ENCODE measurements at places on chromosomes 6 and 20. TPM values are rescaled to one million over a fixed set of nuclear protein-coding genes. Genes with fewer than 3 reads are reported as not detected.

DNA sequence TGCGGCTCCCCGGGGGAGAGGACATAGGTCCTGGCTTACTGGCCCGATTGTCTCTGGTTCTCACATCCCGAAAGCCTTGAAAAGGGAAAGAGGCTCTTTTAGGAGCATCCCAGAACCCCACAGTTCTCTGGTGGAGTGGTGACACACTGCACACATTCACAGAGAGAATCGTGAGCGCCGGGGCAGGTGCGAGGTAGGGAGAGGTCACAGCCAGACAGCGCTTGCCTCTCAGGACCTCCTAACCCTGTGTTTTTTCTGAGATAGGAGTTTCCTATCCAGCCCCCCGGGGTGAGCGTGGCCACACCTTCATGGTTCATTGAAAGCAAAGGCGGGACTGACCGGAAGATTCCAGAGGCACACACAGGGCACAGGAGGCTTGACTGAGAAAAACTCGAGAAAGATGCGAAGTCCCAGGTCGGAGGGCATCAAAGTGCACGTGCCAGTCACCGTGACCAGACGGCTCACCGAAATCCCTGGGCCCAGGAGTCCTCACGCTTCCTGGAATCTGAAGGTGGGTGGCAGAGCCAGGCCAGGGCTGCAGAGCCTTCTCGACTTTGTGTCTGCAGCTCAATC is 46.5 kb upstream of the FRMD1 start:
- no peak overlapping the region for H3K4me3 ChIP-seq
- DNase-seq: no peak
- H3K4me1 ChIP-seq: no peaks in the 10 kb centered on the region
- no peaks in the 10 kb centered on the region for H3K36me3 ChIP-seq
- H3K27ac ChIP-seq: no peak overlapping the region

DNA sequence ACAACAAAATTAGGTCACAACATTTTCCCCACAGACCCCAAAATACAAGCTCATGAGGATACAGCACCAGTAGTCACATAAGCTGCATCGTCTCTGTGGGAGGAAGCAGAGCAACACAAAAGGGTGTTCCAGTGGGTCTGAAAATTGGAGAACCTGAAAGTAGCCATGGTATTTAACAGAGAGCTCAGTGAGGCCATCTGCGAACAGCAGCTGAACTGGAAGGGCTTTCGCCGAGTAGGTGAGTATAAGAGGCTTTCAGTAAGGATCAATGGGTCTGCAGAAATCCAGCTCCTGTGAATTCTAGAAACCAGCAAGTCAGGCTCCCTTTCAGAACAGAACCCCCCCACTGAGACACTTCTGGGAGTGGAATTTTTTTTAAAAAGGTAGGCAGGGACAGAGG is 120.0 kb upstream of the RREB1 start:
- no peak overlapping the region for H3K27ac ChIP-seq
- no peaks in the 10 kb centered on the region for H3K27me3 ChIP-seq
- H3K4me3 ChIP-seq: no peak overlapping the region
- H3K36me3 ChIP-seq: no peaks in the 10 kb centered on the region
- DNase-seq: no peak

DNA sequence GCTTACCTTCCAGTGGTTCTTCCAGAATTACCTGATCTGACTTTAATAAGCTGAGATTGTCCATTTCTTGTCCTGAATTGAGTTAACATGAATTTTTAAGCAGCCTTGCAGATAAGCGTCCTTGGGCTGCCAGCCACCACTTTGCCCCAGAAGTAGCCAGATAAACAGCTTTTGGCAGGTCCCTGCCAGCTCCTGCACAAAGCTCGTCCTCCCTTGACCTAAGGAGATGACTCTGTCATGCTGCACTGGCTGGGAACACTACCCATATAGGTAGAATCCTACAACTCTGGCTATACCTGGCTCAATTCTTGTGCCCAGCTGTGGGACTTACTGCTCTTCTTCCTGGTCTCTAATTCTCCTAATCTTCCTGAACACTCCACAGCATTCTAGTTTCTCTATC is 39.6 kb upstream of the AAR2 start:
- H3K4me1 ChIP-seq: no peaks in the 10 kb centered on the region
- no peak for DNase-seq
- H3K36me3 ChIP-seq: no peaks in the 10 kb centered on the region
- H3K27ac ChIP-seq: no peak overlapping the region
- no peak overlapping the region for H3K4me3 ChIP-seq
- peaks cover 2% of the 10 kb centered on the region for H3K27me3 ChIP-seq

DNA sequence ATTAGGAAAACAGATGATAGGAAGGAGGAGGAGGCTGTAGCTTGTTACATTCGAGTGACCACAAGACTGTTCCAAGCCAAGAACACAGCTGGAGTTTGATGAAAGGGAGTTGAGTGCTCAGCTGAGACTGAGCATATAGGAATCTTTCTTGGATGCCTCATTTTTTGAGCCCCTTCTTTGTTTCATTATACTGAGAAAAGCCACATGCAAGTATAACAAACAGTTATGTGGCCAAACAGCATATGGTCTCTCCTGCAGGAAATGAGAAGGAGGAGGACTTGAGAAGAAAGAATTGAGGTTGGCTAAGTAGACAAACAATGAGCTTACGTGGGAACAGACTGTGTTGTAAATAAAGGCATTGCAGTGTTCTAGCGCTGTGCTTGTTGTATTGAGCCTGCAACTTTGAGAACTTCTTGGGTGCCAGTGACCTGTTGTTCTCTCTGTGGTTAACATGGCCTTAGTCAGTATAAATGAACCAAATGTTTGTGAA is 78.3 kb downstream of the AKAP7 start:
- no peak overlapping the region for H3K27ac ChIP-seq
- H3K4me1 ChIP-seq: peaks cover 5% of the 10 kb centered on the region
- no peak for DNase-seq
- H3K4me3 ChIP-seq: peak overlapping the region; percentile 1
- H3K36me3 ChIP-seq: peaks cover 2% of the 10 kb centered on the region

Gene DEFB124
- total RNA-seq: not detected

DNA sequence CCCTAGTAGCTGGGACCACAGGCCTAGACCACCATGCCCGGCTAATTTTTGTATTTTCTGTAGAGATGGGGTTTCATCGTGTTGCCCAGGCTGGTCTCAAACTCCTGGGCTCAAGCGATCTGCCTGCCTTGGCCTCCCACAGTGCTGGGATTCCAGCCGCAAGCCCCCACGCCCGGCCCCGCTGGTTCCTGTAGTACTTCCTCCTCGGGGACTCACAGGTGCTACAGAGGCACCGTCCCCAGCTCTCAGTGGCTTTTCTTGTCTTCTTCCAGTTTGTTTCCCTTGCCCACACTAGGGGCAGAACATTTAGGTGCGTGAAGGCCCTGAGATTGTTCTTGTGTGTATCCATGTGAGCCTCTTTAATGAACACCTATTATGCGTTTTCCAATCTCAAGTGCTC is 773 bp upstream of the ZBP1 start:
- no peak for DNase-seq
- H3K4me1 ChIP-seq: peaks cover 68% of the 10 kb centered on the region
- peak overlapping the region; percentile 89 for H3K4me3 ChIP-seq
- no peaks in the 10 kb centered on the region for H3K27me3 ChIP-seq
- H3K36me3 ChIP-seq: peaks cover 3% of the 10 kb centered on the region
- peak overlapping the region; percentile 91 for H3K27ac ChIP-seq

Gene VWA7
- 6.8 TPM for total RNA-seq

DNA sequence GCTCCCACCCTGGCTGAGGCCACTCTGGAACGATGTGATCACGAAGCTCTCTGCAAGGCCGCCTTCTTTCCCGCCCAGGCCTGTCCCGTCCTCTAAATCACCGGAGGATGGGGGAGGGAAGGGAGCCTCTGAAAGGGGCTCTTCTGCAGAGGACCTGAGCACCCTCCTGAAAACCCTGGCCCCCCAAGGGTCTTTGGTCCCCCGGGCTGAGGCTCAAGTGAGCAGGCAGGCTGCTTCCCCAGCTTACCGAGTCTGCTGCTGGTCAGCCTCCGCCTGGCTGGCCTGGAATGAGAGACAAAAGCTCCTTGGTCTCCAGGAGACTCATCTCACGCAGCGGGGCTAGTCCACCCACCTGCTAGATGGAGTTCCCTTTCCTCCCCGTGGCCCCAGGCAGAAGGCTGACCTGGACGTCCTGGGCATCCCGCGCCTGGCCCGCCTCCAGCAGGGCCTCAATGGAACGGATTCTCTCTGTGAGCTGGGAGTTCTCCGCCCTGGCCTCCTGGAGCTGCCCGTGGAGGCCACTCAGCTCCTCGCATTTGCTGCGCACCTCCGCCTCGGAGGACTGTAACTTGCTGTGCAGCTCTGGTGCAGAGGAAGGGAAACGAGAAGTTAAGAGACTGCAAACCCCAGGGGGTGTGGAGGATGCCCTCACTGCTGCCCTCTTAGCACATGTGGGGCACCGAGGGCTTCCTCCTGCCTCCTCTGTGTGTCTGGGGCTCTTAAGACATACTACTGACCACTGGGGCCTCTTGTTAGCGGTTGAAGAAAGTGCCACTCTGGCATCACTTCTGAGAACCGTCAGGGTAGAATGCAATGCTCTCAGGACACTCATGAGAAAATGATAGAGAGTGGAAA is 54.7 kb downstream of the RRBP1 start:
- H3K36me3 ChIP-seq: peaks cover 12% of the 10 kb centered on the region
- H3K27me3 ChIP-seq: no peaks in the 10 kb centered on the region
- no peaks in the 10 kb centered on the region for H3K4me1 ChIP-seq
- no peak for DNase-seq
- no peak overlapping the region for H3K27ac ChIP-seq
- H3K4me3 ChIP-seq: no peak overlapping the region

Data from CD4-positive, CD25-positive, alpha-beta regulatory T cell (primary cell).